ENCODE measurements at places on chromosomes 4 and X. TPM values are rescaled to one million over a fixed set of nuclear protein-coding genes. Genes with fewer than 3 reads are reported as not detected.

The NOX1 gene
- not detected for total RNA-seq

DNA sequence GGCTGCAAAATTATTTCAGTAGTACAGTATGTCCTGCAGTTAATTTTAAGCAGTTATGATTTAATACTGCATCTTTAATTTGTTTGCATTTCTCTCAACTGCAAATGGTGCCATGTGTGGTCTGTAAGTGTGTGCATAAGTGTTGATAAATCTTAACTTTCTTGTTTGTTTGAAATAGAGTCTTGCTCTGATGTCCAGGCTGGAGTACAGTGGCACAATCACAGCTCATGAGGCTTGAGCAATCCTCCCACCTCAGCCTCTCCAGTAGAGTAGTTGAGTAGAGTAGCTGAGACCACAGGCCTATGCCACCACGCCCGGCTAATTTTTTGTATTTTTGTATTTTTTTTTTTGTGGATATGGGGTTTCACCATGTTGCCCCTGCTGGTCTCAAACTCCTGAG lies 322.5 kb upstream of the NR3C2 start:
- no peak for DNase-seq

DNA sequence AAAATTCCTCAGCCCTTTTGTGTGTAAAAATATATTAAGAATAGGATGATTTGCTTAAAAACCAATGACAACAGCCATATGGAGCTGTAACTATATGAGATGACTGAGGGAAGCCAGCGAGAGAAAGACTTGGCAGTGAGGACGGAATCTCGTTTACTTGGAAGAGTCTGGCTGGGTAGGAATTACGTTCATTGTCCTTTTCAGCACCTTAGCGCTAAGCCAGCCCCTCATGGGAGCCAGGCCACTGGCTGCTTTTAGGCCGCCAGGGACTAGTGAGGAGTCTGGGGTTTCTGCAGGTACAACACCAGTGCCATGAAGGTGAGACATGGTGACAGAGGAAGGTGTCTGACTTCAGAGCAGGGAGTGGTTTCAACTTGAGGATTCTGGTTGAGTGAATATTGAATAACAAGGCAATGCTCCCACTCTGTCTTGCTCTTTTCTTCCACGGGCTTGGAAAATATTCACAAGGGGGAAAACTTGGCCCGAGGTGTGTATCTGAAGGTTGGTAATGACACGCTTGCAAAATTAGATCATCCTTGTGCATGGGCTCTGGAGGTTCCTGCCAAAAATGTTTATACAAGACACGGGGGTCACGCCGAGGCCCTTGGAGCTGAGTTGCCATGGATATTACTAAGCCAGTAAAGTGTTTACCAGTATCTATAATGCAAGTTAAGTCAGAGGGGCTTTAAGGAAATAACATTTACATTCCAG lies 17.4 kb downstream of the KLF3 start:
- DNase-seq, result no peak

- no peak for DNase-seq
Measured at GRCh38 chr4:109327641-109328040, 25.2 kb upstream of the COL25A1 start.

The HSD17B13 gene
- total RNA-seq, result 0.35 TPM

GRCh38 chrX:38672646-38673045 lies 111.3 kb downstream of the TSPAN7 start:
- no peak for DNase-seq

DNA sequence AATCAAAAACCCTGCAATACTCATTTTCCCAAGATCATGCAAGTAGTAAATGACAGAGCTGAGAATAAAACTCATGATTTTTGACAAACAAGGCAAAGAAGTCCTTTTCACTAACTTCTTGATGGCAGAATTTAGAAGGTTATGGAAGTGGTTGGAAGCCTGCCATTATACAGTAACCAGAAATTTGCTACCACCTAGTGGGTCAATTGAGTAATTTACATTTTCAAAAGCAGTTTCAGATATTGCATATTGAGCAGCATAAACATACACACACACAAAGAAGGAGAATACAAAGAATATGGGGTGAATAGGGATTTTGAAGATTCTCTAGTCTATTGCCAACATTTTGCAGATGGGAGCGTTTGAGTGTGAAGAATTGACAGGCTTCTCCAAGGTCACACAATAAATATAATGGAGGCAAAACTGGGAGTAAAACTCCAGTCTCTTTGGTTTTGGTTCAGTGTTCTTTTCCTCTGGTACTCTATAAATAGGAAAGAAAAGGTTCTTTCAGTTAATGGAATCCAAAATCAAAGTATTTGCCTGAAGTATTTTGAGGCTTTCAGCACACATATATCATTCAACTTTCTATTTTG lies 70.2 kb downstream of the GC start:
- no peak for DNase-seq

The NEIL3 gene
- 0.35 TPM for total RNA-seq

The TLR10 gene
- 107 TPM for total RNA-seq

The DGKK gene
- total RNA-seq, result not detected

DNA sequence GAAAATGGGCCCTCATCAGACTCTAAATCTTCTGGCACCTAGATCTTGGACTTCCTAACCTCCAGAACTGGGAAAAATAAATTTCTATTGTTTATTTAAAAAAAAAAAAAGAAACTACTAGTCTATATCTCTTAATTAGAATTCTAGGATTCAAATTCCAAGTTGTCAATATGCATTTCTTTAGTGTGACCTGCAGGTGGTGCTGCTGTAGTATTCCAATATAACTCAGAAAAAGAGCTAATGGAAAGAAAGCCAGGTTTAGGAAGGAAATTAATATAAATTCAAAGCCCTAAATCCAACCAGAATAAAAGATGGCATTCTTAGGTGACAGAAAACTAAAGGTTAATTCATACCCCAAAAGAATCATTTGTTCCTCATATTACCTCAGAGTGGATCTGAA lies 80.0 kb upstream of the NALF2 start:
- DNase-seq, result no peak

GRCh38 chrX:47030339-47030738 lies 47.9 kb upstream of the RGN start:
- DNase-seq, result no peak

DNA sequence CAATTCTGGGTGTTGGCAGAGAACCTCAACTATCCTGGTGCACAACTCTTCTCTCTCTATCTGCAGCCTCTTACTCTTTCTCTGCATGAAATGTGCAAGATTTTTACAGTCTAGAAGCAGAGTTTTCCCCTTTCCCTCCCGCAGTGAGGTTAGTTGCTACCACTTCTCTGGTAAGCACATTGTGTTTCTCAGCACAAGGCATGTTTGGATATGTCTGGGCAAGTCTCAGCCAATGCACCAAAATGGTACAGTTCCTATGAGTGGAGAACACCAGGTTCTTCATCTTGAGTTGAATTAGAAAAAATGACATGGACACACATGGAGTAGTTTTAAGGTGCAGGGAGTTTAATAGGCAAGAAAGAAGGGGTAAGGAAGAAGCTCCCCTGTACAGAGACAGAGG lies 187.0 kb downstream of the CCNG2 start:
- no peak for DNase-seq

- no peak for DNase-seq
Measured at GRCh38 chr4:159145992-159146330, 43.1 kb downstream of the RAPGEF2 start.

- no peak for DNase-seq
Measured at GRCh38 chr4:71456841-71457240, 118.0 kb downstream of the SLC4A4 start.

DNA sequence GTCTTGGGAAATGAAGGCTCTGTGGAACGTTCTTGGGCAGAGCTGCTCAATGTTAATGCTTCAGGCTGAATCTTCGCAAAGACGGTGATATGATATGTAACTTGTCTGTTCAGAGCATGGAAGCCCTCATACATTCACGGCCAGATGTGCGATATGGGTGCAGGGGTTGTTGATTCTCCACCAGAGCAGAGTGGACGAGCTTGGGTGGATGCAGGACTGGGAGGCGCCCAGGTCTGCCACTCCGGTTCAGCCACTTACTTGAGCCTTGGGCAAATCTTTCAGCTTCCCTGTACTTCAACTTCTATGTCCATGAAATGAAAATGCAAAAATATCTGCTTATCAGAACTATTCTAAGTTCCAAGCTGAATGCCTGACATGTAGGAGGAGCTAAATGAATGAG lies 47.4 kb upstream of the MND1 start:
- DNase-seq, result no peak

DNA sequence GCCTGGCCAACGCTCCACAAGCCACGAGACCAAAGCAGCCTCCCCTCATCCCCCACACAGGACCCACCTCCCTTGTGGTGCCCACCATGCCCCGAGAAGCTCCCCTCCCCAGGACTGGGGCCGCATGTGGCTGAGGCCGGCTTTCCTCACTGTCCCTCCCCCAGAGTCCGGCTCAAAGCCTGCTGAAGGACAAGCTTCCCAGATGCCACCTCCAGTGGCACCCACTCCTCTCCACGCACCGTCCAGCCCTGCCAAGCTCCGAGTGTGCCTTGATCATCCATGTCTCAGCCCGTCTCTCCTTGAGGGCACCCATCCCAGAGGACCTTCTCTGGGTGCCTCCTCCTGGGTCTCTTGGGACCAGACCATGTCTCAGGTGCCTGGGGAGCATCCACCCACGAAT lies 58.8 kb upstream of the MXD4 start:
- DNase-seq, result no peak

The RAB9B gene
- total RNA-seq, result 0.51 TPM

- no peak for DNase-seq
Measured at GRCh38 chr4:1510931-1511330, 104.7 kb upstream of the NKX1-1 start.

The SLC38A5 gene
- total RNA-seq, result 28.9 TPM

DNA sequence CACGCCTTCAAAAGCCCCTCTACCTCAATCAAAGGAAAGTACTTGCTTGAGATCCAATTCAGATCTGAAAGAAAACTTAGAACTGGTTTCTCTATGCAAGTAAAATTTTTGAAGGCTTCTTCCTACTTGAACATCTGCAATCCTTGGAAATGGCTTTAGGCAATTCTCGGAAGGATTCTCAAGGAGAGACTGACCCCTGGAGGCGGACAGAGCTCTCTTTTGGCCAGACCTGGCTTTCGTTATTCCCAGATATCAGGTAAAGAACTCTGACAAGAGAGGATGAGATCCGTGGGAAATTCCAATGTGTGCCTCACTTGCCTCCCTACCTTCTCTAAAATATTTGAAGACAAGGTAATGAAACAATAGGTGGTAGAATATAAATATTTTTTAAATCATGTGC lies 670.3 kb upstream of the FAM241A start:
- DNase-seq, result no peak

The CYP2U1 gene
- total RNA-seq, result 9.2 TPM

The ARSJ gene
- total RNA-seq, result not detected

DNA sequence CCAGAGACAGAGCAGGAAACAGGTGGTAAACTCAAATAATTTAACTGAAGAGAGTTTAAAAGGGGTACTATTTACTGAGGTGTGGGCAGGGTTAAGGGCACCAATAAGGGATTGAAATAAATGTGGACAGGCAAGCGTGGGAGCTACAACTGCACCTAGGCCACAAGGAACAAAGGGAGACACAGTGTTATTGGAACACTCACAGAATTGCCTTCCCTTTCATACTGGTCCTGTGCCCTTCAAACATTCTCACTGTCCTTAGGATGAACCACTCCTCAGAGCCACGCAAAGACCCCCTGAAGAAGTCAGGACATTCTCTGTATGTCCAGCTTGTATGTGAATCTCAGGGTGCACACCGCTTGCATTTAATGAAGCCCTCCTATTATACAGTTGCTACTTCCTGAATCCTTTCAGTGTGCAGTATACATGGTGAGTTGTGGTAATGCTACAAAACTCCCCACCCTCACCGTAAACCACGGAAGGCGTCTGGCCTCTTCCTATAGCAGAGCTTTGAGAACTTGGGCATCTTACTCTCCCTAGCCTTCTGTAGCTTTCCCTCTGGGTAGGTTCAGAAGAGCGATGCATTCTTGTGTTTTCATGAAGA lies 9.6 kb upstream of the MRPL1 start:
- peak; percentile 29 for DNase-seq

The HTRA3 gene
- total RNA-seq, result not detected

GRCh38 chrX:68999356-68999755 lies 165.9 kb downstream of the PJA1 start:
- no peak for DNase-seq

- DNase-seq, result no peak
Measured at GRCh38 chr4:40227284-40227683, 30.5 kb downstream of the RHOH start.

DNA sequence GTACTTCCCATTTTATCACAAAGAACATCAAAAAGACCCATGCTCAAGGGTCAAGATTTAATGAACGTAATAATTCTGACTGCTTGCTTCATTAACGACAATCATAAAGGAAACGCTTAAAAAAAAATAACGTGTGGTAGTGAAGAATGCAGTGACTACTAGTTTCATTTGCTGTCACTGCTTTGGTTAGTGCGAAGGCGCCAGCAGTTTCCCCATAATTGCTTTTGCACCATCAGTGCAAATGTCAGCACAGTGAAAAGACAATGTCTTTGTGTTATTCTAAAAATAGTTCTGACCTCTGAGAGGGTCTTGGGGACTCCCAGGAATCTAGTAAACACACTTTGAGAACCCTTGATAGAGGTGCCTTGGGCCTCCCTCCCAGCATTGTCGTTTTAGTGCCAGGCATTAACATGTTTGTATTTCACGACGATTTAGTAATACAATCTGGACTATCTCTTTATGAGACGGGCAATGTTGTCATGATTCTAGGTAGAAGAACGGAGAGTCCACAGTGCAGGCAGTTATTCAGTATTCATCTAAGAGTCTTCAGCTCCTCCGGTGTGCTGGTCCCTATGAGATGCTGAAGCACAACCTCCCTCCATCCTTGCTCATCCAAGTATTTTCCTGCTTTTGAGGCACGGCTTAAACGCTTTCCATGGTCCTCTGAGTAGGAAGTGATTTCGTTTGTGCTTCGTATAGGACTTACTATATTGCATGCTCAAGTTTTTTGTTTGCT lies 71.0 kb downstream of the AFF1 start:
- no peak for DNase-seq

GRCh38 chr4:90183254-90183653 lies 56.1 kb downstream of the CCSER1 start:
- no peak for DNase-seq

DNA sequence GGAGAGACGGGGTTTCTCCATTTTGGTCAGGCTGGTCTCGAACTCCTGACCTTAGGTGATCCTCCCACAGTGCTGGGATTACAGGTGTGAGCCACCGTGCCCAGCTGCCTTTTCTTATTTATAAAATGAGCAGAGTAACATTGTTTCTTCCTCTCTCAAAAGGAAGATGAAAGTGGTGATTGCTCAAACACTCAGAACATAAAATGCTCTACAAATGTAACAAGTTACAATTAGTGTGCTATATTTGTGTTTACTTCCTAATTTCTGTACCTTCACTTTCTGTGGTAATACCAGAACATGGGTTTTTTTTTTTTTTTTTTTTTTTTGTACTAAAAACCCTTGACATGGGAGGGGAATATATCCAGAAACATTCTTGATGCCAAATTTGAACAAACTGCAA lies 197.9 kb downstream of the MGST2 start:
- DNase-seq, result no peak

The GLRB gene
- total RNA-seq, result not detected

- DNase-seq, result no peak
Measured at GRCh38 chr4:140579278-140579677, 10.5 kb upstream of the UCP1 start.

- DNase-seq, result no peak
Measured at GRCh38 chr4:15547392-15547791, 77.7 kb downstream of the CC2D2A start.
